Cardiac muscle cell (in vitro differentiated cells and primary cell): ENCODE measurements at places on chromosomes 2 and 18. TPM values are rescaled to one million over a fixed set of nuclear protein-coding genes. Genes with fewer than 3 reads are reported as not detected.

DNA sequence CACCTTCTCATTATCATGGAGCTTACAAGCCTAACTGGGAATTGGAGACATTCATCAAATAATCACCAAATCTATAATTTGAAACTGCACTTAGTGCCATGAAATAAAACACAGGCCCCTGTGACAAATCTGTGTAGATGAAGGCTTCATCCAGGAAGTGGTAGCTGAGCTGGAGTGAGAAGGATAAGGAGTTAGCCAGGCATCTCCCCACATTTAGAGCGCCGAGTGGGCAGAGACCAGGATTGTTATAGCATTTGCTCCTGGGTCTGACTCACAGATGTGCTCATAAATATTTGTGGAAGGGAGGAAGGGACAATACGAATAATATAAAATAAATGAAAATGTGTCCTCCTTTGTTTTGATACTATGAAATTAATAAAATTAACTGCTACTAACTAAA is 2.5 kb upstream of the MAT2A start:
- peak; percentile 72 for DNase-seq

GRCh38 chr2:110768591-110768990 is 36.2 kb downstream of the ACOXL start:
- DNase-seq: no peak

DNA sequence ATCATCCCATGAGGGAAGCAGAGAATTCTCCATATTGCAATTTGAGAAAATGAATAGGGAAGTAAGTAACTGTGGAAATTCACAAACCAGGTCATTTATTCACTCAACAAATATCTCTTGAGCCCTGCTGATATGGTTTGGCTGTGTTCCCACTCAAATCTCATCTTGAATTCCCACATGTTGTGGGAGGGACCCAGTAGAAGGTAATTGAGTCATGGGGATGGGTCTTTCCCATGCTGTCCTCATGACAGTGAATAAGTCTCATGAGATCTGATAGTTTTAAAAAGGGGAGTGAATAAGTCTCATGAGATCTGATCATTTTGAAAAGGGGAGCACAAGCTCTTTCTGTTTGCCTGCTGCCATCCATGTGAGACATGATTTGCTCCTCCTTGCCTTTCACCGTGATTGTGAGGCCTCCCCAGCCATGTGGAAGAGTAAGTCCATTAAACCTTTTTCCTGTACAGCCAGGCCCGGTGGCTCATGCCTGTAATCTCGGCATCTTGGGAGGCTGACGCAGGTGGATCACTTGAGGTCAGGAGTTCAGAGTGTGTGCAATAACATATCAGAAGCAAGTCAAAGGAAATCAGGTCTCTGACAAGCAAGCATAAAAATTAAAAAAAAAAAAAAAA is 193.2 kb downstream of the NDUFA10 start:
- DNase-seq: no peak

DNA sequence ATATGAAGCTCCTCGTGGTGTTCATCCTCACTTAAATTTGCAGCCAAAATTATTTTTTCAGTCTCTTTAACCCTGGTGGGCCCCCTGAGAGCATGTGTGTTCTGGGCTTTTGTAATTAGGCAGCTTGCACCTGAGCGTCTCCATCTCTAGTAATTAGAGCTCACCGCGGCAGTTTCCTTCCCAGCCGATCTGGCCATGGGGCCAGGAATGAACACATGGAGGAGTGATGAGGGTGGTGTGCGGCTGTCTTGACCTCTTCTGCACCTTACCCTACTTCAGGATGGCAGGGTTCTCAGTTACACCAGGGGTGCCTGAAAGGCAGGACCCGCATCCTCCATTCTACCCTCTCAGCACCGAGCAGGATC is 98.5 kb downstream of the AFF3 start:
- no peak for DNase-seq

The IL18RAP gene
- total RNA-seq: 0.09 TPM in 1 of 2 replicates, not detected in the other
